ENCODE measurements at places on chromosomes 6 and 20. TPM values are rescaled to one million over a fixed set of nuclear protein-coding genes. Genes with fewer than 3 reads are reported as not detected.

DNA sequence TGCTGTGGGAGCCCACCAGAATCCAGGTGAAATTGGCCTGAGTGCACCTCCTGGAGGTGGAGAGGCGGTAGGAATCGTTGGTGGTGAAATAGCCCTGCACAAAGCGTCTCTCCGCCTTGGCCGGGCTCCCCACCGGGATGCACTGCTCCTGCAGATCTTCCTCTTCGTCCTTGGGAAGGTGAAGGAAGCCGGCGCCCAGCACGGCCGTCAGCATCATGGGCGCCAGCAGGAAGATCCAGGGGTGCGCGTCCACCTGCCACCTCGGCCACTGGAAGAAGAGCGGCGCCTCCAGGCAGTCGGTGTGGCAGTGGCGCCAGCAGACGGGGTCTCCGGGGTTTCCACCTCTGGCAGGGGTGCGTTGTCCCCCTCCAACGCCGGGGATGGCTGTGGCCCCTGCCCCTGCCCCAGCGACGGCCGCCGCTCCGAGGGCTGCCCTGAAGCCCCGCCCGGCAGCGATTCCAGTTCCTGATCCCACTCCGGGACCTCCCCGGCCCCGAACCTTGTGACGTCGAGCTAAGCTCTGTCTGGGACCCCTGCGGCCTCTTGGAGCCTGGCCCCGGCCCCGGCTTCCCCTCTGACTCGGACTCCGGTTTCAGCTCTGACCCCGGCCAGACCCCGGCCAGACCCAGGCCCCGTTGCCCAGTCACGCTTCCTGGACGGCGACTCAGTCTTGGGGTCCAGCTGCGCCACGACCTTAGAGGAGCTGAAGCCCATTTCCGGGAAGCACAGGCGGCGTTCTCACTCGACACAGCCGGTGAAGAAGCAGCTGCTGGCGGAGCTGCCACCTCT, 91.9 kb downstream of the CD164 start:
- no peaks in the 10 kb centered on the region for H3K36me3 ChIP-seq
- H3K27me3 ChIP-seq: no peaks in the 10 kb centered on the region
- no peak overlapping the region for H3K27ac ChIP-seq
- peaks cover 20% of the 10 kb centered on the region for H3K4me1 ChIP-seq
- DNase-seq: no peak

DNA sequence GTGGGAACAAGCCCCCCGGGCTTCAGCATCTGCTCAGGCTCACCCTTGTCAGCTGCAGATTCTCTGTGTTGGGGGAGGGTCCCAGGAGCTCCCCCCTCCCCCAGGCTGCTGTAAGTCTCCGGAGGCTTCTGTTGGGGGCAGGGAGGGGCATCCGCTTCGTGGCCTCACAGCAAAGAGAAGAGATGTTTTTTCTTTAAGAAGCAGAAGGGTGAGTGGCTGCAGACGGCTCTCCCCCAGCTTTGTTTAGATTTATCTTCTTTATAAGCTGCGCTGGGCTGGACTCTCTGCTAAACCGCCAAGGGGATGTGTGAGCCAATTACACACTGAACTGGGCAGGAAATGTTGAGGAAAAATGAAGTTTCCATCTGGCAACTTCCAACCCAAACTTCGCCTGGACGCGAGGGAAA, 48.7 kb upstream of the GATA5 start:
- peaks cover 42% of the 10 kb centered on the region for H3K27me3 ChIP-seq
- H3K27ac ChIP-seq: no peak overlapping the region
- H3K36me3 ChIP-seq: no peaks in the 10 kb centered on the region
- DNase-seq: no peak
- H3K4me1 ChIP-seq: peaks cover under 1% of the 10 kb centered on the region

- peaks cover 12% of the 10 kb centered on the region for H3K4me1 ChIP-seq
- H3K27me3 ChIP-seq: no peaks in the 10 kb centered on the region
- H3K36me3 ChIP-seq: peaks cover 3% of the 10 kb centered on the region
- no peak for DNase-seq
- peak overlapping the region; percentile 44 for H3K27ac ChIP-seq
- H3K4me3 ChIP-seq: no peak overlapping the region
Observed at GRCh38 chr20:49964964-49965780, 17.6 kb upstream of the SNAI1 start.

- peak overlapping the region; percentile 43 for H3K4me3 ChIP-seq
- H3K36me3 ChIP-seq: peaks cover 28% of the 10 kb centered on the region
- H3K27ac ChIP-seq: peak overlapping the region; percentile 89
Observed at GRCh38 chr20:3797592-3798372, 1.7 kb downstream of the CDC25B start.

DNA sequence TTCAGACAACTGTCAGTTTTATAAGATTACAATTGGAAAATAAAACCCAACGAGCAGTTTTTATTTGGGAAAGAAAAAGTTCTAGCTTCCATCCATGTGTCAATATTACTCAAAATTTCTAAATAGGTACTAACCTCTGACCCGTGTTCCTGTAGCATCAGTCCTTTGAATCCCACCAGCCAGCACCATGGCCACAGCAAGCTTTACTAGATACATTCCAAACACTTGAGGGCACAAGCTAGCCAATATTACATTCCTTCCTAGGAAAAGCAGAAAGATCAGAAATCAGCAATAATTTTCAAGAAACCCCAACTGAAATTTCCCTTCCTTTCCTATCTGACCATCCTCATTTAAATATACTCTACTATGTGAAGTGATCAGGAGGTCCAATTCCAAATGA, 19.2 kb downstream of the ASF1A start:
- no peaks in the 10 kb centered on the region for H3K4me1 ChIP-seq
- no peaks in the 10 kb centered on the region for H3K27me3 ChIP-seq

- no peaks in the 10 kb centered on the region for H3K27me3 ChIP-seq
- H3K4me1 ChIP-seq: no peaks in the 10 kb centered on the region
- H3K4me3 ChIP-seq: no peak overlapping the region
Observed at GRCh38 chr6:6781172-6781872, 192.8 kb downstream of the LY86 start.

- H3K27ac ChIP-seq: no peak overlapping the region
- H3K27me3 ChIP-seq: peaks cover 2% of the 10 kb centered on the region
Observed at GRCh38 chr6:17066610-17067009, 35.2 kb upstream of the STMND1 start.

GRCh38 chr20:42604998-42605956, 584.4 kb downstream of the PTPRT start:
- no peak overlapping the region for H3K4me3 ChIP-seq
- no peaks in the 10 kb centered on the region for H3K36me3 ChIP-seq
- no peak overlapping the region for H3K27ac ChIP-seq
- no peaks in the 10 kb centered on the region for H3K27me3 ChIP-seq
- no peak for DNase-seq
- H3K4me1 ChIP-seq: no peaks in the 10 kb centered on the region

- no peaks in the 10 kb centered on the region for H3K27me3 ChIP-seq
- no peak overlapping the region for H3K27ac ChIP-seq
Observed at GRCh38 chr6:10793695-10794094, 44.6 kb downstream of the MAK start.

- H3K27ac ChIP-seq: no peak overlapping the region
- H3K4me3 ChIP-seq: no peak overlapping the region
- no peaks in the 10 kb centered on the region for H3K27me3 ChIP-seq
- H3K36me3 ChIP-seq: no peaks in the 10 kb centered on the region
- no peak for DNase-seq
Observed at GRCh38 chr20:32752458-32753250, 9.4 kb upstream of the COMMD7 start.

GRCh38 chr20:23658989-23659609, 21.3 kb upstream of the CST3 start:
- no peak overlapping the region for H3K4me3 ChIP-seq
- peak; percentile 73 for DNase-seq
- peak overlapping the region; percentile 73 for H3K27ac ChIP-seq
- H3K27me3 ChIP-seq: no peaks in the 10 kb centered on the region
- no peaks in the 10 kb centered on the region for H3K36me3 ChIP-seq

- H3K27ac ChIP-seq: no peak overlapping the region
- H3K27me3 ChIP-seq: peaks cover 11% of the 10 kb centered on the region
- DNase-seq: no peak
- H3K4me1 ChIP-seq: no peaks in the 10 kb centered on the region
Observed at GRCh38 chr6:90413396-90413795, 116.8 kb upstream of the BACH2 start.

GRCh38 chr20:3340443-3340842, 67.0 kb downstream of the DNAAF9 start:
- H3K4me1 ChIP-seq: no peaks in the 10 kb centered on the region
- no peak overlapping the region for H3K4me3 ChIP-seq
- H3K27me3 ChIP-seq: no peaks in the 10 kb centered on the region

DNA sequence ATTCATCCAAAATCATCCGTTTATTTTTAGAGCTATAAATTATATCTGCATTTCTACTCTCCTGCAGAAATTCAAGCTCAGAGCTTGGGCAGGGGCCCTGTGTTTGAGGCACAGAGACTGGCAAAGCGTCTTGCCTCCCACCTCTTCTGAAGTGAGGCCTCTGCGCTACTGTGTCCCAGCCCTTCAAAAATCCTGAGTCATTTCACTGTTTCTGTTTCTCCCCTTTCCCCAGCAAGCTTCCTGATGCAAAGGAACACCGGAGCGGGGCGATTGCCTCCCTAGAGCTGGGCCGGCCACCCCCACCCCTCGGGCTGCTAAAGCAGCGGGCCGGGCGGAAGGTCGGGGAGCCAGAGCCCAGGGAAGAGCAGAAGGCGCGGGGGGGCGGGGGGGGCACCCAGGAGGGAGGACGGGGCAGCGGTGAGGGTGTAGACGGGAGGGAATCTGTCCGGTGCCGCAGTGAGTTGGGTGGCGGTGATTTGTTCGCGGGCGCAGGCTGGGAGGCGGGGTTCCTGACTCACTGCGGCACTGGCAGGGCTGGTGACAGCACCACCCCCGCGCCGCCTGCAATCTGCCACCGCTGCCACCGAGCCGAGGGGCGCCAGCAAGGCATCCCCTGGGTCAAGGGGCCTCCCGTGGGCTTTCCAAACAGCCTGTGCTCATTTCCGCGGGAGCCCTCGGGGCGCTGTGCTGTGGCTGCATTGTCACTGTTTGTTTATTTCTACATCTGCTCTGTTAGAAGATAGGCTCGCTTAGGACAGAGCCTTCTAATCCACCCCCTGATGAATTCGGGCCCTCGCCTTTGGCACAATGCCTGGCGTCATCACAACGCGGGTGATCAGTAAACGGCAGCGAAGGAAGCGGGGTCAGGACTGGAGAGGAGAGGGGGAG, 46.5 kb upstream of the SNAP25 start:
- DNase-seq: no peak
- no peaks in the 10 kb centered on the region for H3K4me1 ChIP-seq
- H3K4me3 ChIP-seq: peak overlapping the region; percentile 15
- no peak overlapping the region for H3K27ac ChIP-seq
- no peaks in the 10 kb centered on the region for H3K36me3 ChIP-seq
- H3K27me3 ChIP-seq: peaks cover 24% of the 10 kb centered on the region

GRCh38 chr20:59733351-59733750, 129.0 kb downstream of the PHACTR3 start:
- no peak for DNase-seq
- H3K27me3 ChIP-seq: no peaks in the 10 kb centered on the region
- H3K36me3 ChIP-seq: no peaks in the 10 kb centered on the region
- no peak overlapping the region for H3K27ac ChIP-seq
- no peaks in the 10 kb centered on the region for H3K4me1 ChIP-seq

DNA sequence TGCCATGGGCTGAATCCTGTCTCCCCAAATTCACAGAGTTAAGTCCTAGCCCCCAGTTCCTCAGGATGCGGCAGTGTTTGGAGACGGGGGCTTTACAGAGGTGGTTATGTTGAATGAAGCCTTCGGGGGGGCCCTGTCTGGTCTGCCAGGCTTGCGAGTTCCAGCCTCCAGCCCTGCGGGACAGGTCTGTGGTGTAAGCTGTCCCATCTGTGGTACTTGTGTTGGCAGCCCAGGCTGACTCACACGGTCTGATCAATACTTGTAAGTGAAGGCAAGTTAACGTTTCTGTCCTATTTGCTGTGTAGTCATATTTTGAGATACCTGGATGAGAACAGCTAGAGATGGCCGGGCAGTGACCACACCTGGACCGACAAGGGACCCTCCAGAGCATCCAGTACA, 51.8 kb upstream of the GPR31 start:
- H3K4me1 ChIP-seq: peaks cover 3% of the 10 kb centered on the region
- no peak overlapping the region for H3K4me3 ChIP-seq
- no peaks in the 10 kb centered on the region for H3K36me3 ChIP-seq
- no peak for DNase-seq

DNA sequence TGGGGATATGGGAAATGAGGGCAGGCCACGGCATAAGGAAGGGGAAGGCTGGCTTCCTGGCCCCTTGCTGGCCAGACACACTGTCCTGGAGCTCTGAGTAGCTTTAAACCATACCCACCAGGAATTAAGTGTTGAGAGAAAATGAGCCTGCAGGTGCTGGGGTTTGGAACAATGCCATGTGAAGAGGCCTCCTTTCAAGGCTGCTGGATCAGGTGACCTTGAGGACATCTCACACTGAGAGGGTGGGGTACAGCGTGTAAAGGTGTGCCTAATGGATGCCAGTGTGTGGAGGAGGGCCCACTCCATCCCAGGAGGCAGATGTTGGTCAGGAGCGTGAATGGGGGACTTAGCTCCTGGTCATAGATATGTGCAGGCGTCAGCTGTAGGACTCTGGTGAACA, 74.8 kb upstream of the MLN start:
- DNase-seq: peak; percentile 52
- H3K4me3 ChIP-seq: no peak overlapping the region
- H3K36me3 ChIP-seq: no peaks in the 10 kb centered on the region
- no peaks in the 10 kb centered on the region for H3K27me3 ChIP-seq

GRCh38 chr6:142118328-142118727, 14.4 kb upstream of the GJE1 start:
- H3K36me3 ChIP-seq: no peaks in the 10 kb centered on the region
- no peak for DNase-seq
- H3K4me3 ChIP-seq: no peak overlapping the region

DNA sequence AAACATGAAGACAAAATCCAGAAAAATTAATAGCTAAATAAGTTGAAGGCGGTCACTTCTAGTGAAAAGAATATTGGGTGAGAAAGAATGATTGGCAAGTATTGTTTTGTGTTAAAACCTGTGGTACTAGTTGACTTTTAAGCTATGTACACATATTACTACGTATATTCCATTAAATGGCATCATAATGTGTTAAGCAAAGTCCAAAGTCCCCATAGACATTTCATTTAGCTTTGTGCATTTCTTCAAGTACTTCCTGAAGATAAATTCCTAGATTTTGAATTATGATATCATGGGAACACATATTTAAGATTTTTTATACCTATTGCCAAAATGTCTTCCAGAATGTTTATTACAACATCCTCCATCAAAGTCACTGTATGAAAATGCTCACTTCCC, 272.7 kb upstream of the IRAK1BP1 start:
- no peaks in the 10 kb centered on the region for H3K27me3 ChIP-seq
- no peak for DNase-seq
- H3K4me1 ChIP-seq: peaks cover 3% of the 10 kb centered on the region
- H3K4me3 ChIP-seq: no peak overlapping the region
- H3K27ac ChIP-seq: no peak overlapping the region

GRCh38 chr6:119895626-119896025, 546.1 kb upstream of the MAN1A1 start:
- H3K4me3 ChIP-seq: no peak overlapping the region
- no peak overlapping the region for H3K27ac ChIP-seq
- no peaks in the 10 kb centered on the region for H3K36me3 ChIP-seq
- no peaks in the 10 kb centered on the region for H3K27me3 ChIP-seq

- peaks cover 2% of the 10 kb centered on the region for H3K4me1 ChIP-seq
- H3K27me3 ChIP-seq: peaks cover 91% of the 10 kb centered on the region
- H3K4me3 ChIP-seq: no peak overlapping the region
- H3K36me3 ChIP-seq: no peaks in the 10 kb centered on the region
- no peak overlapping the region for H3K27ac ChIP-seq
Observed at GRCh38 chr6:27294409-27294808, 17.7 kb downstream of the POM121L2 start.

- no peak overlapping the region for H3K4me3 ChIP-seq
- H3K27me3 ChIP-seq: no peaks in the 10 kb centered on the region
- DNase-seq: no peak
Observed at GRCh38 chr6:13522656-13523055, 35.3 kb upstream of the GFOD1 start.

Gene GLP1R
- polyA plus RNA-seq: 0.84 TPM

Gene CYP24A1
- polyA plus RNA-seq: not detected

Gene B3GAT2
- polyA plus RNA-seq: 2.4 TPM

Gene BEND3
- 4.9 TPM for polyA plus RNA-seq

Gene TXLNB
- 1.2 TPM for polyA plus RNA-seq

Gene CLIC1
- 486 TPM for polyA plus RNA-seq
